Right ventricle myocardium superior (tissue), 1 donor: ENCODE measurements at places on chromosomes 11 and 22. TPM values are rescaled to one million over a fixed set of nuclear protein-coding genes. Genes with fewer than 3 reads are reported as not detected.

The OR52N4 gene
- not detected for total RNA-seq

DNA sequence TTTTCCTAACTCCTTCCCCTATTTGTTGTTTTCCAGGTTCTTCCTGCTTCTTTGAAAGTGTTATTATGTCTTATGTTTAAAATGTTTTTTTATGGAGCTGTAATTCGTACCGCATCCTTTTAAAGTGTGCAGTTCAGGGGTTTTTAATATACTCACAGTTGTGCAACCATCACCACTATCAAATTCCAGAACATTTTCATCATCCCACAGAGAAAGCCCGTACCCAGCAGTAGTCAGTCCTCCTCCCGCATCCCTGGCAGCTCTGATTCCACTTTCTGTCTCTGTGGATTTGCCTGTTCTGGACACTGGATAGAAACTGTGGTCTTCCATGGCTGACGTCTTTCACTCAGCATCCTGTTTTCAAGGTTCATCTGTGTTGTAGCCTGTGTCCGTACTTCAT lies 73.7 kb downstream of the JAM3 start:
- DNase-seq: no peak

GRCh38 chr11:16976379-16976778 lies 37.8 kb downstream of the PLEKHA7 start:
- no peak for DNase-seq

- DNase-seq: no peak
These were observed 48.6 kb downstream of the ELFN2 start for GRCh38 chr22:37378642-37379058.

- DNase-seq: no peak
These were observed 4.0 kb downstream of the DEAF1 start for GRCh38 chr11:690738-691633.
